ENCODE measurements at places on chromosomes 2 and 18. TPM values are rescaled to one million over a fixed set of nuclear protein-coding genes. Genes with fewer than 3 reads are reported as not detected.

- no peak overlapping the region for H3K27ac ChIP-seq
- DNase-seq, result no peak
Observed at GRCh38 chr2:218828477-218828778, 3.2 kb downstream of the PRKAG3 start.

- H3K4me1 ChIP-seq, result no peaks in the 10 kb centered on the region
- no peak overlapping the region for H3K4me3 ChIP-seq
- DNase-seq, result no peak
- H3K27ac ChIP-seq, result no peak overlapping the region
- no peaks in the 10 kb centered on the region for H3K36me3 ChIP-seq
- H3K27me3 ChIP-seq, result no peaks in the 10 kb centered on the region
Observed at GRCh38 chr2:179250848-179251504, 13.7 kb downstream of the SESTD1 start.

- H3K4me1 ChIP-seq, result no peaks in the 10 kb centered on the region
- H3K4me3 ChIP-seq, result no peak overlapping the region
- no peaks in the 10 kb centered on the region for H3K36me3 ChIP-seq
- no peak for DNase-seq
Observed at GRCh38 chr2:97924194-97924593, 71.6 kb downstream of the TMEM131 start.

DNA sequence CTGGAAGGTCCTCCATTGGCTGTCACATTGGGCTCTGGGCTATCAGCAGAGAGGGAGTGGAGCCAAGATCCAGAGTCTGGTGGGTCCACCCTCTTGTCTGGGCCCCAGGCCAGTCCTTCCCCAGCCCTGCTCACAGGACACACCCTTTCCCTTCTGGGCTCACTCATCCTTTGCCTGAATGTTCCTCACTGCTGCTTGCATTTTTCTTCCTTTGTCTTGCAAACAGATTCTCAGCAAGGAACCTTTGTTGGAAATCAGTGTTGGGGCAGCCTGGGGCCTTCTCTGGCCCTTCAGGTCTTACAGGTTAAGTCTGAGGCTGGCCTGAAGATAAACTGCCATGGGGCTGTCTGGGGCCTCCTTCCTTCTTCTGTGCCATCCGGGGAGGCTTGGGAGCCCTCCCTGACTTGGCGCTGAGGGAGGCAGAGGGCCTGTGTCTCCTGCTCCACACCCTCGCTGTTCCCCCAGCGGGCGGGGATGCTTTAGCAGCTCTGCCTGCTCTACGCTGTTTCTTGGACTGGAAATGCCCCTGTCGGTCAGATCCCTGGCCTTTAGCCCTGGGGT, 11.5 kb upstream of the CELF4 start:
- H3K4me1 ChIP-seq, result no peaks in the 10 kb centered on the region
- H3K27me3 ChIP-seq, result no peaks in the 10 kb centered on the region
- H3K36me3 ChIP-seq, result no peaks in the 10 kb centered on the region

DNA sequence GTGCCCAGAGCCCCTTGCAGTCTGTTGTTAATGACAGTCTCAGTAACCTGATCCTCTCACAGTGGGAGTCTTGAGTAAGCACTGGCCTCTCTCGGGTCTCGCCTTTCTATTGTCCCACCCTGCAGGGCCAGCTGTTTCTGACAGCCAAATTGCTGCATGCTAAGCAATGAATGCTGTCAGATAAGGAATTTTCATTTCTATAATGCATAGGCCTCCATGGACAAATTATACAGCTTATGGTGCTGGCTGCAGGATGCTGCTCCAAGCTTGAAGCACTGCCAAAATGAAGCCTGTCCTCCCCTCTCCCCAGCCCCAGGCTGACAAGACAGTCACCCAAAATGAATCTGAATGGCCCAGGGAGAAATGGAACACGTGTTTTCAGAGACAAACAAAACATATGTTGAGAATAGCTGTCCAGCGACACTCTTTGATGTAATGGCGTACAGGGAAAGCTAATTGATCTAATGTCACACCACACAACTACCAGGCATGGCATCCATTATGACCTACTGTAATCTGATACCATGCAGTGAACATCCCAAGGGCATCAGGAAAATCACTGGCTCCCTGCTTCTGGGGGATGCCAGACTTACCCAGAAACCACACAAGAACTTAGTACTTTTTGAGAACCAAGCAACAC, 36.8 kb downstream of the ACVR1 start:
- H3K27me3 ChIP-seq, result no peaks in the 10 kb centered on the region
- H3K36me3 ChIP-seq, result no peaks in the 10 kb centered on the region
- peaks cover 52% of the 10 kb centered on the region for H3K4me1 ChIP-seq
- peak overlapping the region; percentile 88 for H3K27ac ChIP-seq

GRCh38 chr2:20179755-20180594, 45.0 kb downstream of the SDC1 start:
- H3K4me3 ChIP-seq, result no peak overlapping the region
- no peak overlapping the region for H3K27ac ChIP-seq
- DNase-seq, result no peak

DNA sequence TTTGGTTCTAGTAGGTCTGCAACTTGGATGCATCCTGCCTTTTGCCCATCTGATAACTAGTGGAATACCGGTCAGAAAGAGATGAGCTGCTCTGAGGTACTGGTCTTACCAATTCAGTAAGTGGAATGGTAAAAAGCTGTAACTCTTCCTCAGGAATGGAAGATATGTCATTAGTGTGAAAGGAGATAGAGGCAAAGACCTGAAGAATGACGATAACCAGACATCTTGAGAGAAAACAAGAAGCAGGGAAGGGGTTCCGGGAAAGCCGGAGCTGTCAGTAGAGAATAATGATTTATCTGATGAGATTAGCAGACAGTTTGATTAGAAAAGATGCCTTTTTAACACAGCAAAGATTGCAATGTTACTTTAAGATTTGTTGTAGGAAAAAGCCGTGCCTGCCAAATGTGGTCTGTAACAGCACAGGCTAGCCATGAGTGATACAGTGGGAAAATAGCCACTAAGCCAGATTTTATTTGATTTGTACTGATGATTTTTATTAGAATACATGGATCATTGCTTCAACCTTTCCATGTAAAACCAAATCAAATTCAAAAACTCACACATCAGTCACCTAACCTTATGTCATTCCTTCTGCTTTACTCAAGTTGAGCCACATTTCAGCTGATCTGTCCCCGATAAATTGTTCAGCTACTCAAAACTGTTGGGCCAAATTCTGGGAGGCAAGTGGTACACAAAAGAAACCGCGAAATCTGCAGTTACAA, 110.0 kb downstream of the TCF4 start:
- peak overlapping the region; percentile 52 for H3K4me3 ChIP-seq
- peak overlapping the region; percentile 35 for H3K27ac ChIP-seq
- peak; percentile 72 for DNase-seq
- H3K27me3 ChIP-seq, result no peaks in the 10 kb centered on the region
- H3K4me1 ChIP-seq, result peaks cover 12% of the 10 kb centered on the region

DNA sequence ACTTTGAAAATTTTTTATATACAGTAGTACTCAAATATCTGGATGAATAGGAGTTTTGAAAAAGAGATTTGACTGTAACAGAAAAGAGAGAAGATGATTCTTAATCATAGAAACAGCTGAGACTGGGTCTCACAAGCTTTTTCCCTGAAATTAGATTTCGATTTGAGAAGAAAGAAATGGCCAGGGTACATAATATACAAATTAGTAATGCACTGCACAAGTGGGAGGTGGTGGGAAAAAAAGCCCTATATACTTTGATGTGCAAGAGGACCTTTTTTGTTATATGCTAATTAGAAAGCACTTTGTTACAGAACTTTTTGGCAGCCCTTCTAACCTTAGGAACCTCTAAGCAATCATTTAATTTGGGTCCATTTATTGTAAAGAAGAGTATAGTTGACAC, 62.9 kb downstream of the EML4 start:
- H3K4me3 ChIP-seq, result no peak overlapping the region
- peaks cover 4% of the 10 kb centered on the region for H3K4me1 ChIP-seq
- DNase-seq, result no peak

DNA sequence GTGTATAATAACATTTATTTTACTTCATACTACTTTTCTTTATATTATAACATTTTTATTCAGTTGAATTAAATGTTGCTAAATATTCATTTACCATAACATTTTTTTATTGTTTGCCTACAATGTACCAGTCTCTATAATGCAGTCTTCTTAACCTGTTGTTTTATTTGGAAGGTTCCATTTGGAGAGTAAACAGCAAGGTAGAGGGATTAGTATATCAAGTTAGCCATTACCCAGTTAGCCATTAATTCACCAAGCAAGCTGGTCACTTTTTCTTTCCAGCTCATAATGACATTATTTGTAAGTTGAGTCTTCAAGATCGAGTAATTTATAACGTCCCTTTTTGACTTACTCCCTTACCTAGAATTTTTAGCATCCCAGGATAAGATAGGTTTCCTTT, 29.7 kb upstream of the NT5C1B start:
- H3K27me3 ChIP-seq, result no peaks in the 10 kb centered on the region
- no peak overlapping the region for H3K27ac ChIP-seq
- H3K4me3 ChIP-seq, result no peak overlapping the region
- no peaks in the 10 kb centered on the region for H3K36me3 ChIP-seq

DNA sequence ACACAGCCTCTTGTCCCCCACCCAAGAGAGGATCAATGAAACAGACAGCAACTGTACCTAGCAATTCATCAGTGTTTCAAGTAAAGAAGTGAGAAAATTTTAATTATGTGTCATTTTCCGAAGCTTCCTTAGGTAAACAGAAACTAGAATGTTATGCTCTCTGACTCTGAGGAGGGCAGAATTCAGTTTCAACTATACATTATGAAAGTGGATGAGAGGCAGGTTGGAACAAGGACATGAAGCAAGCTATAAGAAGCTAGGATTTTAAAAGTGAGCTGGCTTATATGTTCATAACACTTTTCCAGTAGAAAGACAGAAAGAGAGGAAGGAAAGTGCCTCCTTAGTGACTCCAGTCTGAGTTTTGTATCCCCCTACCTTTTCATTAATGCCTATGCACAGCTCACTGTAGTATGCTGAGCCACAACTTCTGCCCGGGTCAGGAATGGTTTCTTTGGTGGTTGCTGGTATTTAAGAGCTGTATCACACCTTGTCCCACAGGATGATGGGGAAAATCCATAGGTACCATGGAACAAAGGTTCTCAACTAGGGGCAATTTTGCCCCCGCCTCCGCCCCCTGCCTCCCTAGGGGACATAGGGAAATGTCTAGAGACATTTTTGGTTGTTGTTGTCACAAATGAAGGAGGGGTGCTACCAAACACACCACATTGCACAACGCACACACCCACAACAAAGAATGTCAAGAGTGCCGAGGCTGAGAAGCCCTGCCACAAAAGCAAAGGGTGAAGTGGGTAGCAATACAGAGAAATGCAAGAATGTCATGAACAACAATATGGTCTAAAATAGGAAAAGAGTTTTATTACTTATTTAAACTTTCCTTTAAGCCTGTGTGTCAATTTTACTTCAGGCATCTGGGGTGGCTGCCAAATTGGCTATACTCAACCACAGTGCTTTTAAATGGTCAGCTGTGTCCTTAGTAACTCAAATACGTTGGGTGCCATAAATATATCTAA, 161.0 kb upstream of the ZFP36L2 start:
- H3K27me3 ChIP-seq, result no peaks in the 10 kb centered on the region
- peak; percentile 40 for DNase-seq
- H3K36me3 ChIP-seq, result no peaks in the 10 kb centered on the region
- no peak overlapping the region for H3K27ac ChIP-seq
- H3K4me3 ChIP-seq, result no peak overlapping the region

DNA sequence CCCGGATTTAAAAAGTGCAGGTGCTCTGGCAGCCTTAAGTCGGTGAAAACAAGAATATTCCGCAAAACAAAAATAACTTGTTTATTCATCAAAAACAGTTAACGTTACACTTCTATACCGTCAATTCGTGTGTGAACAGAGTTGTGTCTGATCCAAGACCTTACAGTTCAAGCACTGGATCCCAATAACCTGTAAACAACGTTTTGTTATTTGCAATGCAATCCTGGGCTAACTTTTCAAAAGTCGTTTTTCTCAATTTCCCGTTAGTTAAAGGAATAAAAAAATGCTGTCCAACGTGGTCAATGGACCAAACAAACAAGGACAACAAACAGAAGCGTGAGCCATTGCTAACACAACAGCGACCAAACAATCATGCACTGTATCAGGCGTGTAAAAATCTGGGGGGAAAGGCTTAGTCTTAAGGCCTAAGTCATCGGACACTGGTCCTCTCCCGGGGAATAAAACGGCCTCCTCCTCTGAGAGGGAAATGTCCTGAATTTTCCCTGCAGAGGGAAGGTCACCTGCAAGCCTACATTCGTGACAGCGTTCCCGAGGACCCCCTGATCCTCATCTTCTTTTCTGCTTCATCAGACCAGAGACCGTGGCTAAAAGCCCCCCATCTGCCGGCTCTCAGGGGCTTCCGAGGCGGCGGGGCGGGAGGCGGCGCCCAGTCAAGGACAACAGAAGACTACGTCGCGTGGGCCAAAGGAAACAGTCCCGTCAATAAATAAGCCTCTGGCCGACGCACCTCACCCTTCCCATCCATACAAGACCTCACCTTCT, 490 bp downstream of the NDUFS1 start:
- H3K36me3 ChIP-seq, result peaks cover 20% of the 10 kb centered on the region
- H3K27me3 ChIP-seq, result no peaks in the 10 kb centered on the region
- peaks cover 3% of the 10 kb centered on the region for H3K4me1 ChIP-seq
- DNase-seq, result peak; percentile 29
- H3K4me3 ChIP-seq, result peak overlapping the region; percentile 91

DNA sequence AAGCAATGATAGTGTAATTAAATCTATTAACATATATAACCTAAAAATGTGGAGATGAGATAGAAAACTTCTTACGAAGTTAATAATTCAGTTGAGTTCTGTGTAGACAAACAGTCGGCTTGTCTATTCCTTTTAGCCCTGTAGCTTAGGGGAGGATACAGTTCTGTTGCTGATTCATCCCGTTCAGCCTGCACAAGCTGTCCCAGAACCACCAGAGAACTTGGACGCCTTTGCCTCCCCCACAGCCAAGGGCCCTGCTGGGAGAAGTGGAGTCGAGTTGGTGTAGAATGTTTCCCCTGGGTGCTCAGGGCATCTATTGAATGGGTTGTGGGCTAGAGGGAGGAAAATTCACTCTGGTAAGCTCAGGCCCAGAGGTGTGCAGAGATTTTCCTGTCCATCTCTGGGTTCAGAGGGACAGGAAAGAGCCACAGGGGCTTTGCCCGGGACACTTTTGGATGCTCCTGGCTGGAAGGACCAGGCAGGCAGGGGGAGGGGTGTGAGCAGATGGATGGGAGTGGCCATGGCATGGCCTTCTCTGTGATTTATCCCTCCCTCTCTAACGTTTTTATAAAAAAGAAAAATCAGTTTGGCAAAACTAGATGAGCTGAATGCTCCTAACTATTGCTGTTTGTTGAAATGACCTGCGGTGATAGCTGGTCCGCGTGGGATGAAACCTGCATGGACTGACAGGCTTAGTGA, 42.8 kb upstream of the GALR1 start:
- H3K27me3 ChIP-seq, result no peaks in the 10 kb centered on the region
- no peak overlapping the region for H3K27ac ChIP-seq
- H3K4me1 ChIP-seq, result peaks cover 9% of the 10 kb centered on the region
- no peak overlapping the region for H3K4me3 ChIP-seq

GRCh38 chr18:13888191-13888716, 27.1 kb downstream of the MC2R start:
- no peaks in the 10 kb centered on the region for H3K4me1 ChIP-seq
- H3K27me3 ChIP-seq, result no peaks in the 10 kb centered on the region

- peak; percentile 88 for DNase-seq
- no peak overlapping the region for H3K27ac ChIP-seq
- H3K27me3 ChIP-seq, result no peaks in the 10 kb centered on the region
- no peak overlapping the region for H3K4me3 ChIP-seq
- H3K4me1 ChIP-seq, result peaks cover 4% of the 10 kb centered on the region
Observed at GRCh38 chr18:69817335-69817940, 130.2 kb downstream of the CD226 start.

Gene KRTCAP3
- 1.9 TPM for total RNA-seq

Gene NLRC4
- total RNA-seq, result not detected

Gene DYNAP
- not detected for total RNA-seq

Gene COL5A2
- 580 TPM for total RNA-seq

Gene SPATA3
- not detected for total RNA-seq

Gene KANSL1L
- 7.5 TPM for total RNA-seq

Gene NR4A2
- total RNA-seq, result 1.3 TPM

Data from astrocyte (in vitro differentiated cells and primary cell).